ENCODE measurements at places on chromosomes 2 and 18.

- peak; percentile 41 for DNase-seq
Measured at GRCh38 chr2:144516981-144517865, 2.7 kb downstream of the ZEB2 start.

DNA sequence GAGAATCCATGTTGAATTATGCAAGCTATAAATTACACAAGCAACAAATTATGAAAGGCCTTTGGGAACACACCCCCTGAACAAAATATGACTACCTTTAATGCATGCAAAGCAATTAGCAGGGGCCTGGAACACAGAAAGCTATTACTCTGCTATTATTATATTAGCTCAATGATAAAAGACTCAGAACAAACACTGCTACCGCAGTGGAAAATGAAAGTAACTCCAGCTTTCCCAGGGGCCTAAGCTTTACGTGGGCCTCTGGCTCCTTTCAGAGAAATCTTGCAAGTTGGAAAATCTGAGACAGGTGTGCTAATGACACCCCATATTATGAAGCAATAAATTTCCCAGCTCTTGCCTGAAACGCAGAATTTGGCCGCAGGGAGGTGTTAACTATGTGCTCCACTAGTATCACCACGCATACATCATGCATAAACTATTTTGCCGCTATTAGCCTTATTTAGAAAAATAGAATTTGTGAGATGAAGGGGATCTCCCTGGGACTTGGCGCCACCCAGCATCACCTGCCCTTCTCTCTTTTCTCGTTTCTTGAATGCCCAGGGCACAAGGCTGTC is 321.6 kb upstream of the LYPD1 start:
- no peak for DNase-seq

DNA sequence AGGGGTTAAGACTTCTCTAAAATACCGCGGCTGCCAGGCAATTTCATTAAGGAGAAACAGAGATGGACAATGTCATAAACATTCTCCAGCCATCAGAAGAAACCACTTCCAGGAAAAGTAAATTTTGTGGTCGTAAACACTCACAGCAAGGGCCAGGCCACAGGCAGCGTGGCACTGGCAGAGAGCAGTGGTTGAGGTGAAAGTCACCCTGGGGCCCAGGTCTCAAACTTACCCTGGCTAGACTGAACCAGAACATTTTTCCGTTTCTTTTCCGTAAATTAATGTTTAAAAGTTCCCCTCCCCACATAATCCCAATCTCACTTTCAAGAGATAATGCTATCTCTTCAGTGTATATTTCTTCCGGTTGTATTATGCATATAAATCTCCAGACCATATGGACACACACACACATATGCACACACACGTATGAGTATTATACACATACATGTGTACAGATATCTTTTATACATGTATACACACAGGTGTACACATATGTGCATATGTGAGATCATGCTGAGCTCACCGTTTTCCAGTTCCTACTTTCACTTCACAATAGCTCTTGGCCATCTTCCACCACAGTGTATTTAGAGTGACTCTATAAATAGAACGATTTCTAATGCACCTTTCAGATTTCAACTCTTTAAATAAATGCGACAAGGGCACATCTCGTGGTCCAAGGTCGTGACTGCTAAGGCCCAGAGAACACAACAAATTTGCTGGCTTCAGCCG is 90.1 kb downstream of the MALT1 start:
- no peak for DNase-seq

GRCh38 chr18:57644540-57644939 is 22.9 kb upstream of the NARS1 start:
- no peak for DNase-seq

GRCh38 chr2:69600425-69600824 is 43.1 kb downstream of the AAK1 start:
- DNase-seq, result no peak

DNA sequence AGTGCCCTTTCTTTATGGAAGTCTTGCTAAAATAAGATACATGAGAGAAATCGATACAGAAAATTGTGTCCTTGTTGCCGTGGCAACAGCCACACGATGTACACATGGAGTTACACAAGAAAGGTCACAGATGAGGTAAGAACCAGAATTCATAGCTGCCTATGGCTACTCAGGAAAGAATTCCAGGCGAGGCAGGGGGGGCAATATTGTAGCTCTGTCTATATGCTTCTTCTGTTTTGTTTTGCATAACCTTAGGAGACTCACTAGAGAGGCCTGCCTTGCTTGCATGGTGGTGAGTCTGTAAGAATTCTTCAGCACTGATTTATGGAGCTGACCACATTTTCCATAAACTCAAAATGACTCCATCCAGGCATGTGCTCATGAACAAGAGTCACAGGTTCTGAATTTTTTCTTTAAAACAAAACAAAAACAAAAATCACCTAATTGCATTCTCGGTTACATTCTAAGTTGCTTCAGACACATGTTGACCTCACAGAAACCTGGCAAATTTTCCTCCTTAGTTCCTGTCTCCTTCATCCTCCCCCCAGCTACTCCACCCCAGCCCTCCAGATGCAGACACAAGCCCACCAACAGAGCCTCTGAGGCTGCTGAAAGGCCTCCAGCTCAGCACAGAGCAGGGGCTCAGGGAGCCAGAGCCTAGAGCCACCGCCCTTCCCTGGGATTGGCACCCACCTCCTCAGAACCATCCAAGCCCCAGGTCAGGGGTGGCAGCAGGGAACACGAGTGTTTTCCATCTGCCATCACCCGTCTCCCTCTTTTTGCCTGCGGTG is 183.5 kb downstream of the ANTXR1 start:
- no peak for DNase-seq

GRCh38 chr2:22375096-22375495 is 1009.9 kb upstream of the KLHL29 start:
- peak; percentile 37 for DNase-seq

DNA sequence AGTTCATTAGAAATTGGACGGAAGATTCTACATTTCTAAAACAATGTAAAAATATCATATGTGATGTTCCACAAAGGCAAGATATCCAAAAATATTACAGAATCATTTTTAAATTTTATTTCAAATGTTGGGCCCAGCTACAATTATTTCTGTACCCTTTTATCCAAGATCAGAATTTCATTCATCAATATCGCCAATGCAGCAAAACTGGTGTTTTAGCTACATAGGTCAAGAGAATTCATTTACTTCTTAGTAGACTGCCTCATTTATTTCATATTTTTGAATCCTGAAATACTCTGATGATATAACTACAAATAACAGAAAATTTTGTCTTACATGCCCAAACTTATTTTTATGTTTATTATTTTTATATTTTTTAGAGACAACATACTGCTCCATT is 143.1 kb downstream of the CMPK2 start:
- no peak for DNase-seq

GRCh38 chr2:32464431-32464830 is 107.6 kb downstream of the BIRC6 start:
- no peak for DNase-seq

DNA sequence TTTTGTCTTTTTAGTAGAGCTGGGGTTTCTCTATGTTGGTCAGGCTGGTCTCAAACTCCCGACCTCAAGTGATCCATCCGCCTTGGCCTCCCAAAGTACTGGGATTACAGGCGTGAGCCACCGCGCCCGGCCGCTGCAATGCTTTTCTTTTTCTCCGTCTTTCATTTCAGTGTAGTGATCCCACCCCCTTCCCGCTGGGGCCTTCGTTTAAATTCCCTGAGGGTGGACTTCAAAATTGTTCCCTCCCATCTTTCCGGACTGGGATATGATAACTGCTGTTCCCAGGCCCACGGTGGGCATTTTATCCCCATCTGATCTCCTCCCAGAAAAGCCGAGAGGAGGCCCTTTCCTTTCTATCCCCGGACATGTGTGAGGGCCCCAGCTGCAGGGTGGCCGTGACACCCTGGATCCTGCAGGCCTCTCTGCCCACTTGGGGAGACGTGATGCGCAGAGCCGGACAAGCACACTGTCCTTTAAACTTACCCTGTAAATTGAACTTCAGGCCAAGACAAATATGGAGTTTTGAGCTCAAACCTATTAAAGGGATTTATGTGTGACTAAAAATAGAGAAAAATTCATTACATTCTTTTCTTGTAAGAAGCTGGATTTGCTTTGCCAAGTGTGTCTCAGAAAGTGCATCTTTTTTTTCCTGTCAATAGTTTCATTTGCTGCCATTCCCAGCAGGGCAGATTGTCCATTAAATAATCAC is 54.5 kb upstream of the AFF3 start:
- no peak for DNase-seq

- DNase-seq, result peak; percentile 38
Measured at GRCh38 chr2:7427293-7428060, 510.3 kb downstream of the RNF144A start.

DNA sequence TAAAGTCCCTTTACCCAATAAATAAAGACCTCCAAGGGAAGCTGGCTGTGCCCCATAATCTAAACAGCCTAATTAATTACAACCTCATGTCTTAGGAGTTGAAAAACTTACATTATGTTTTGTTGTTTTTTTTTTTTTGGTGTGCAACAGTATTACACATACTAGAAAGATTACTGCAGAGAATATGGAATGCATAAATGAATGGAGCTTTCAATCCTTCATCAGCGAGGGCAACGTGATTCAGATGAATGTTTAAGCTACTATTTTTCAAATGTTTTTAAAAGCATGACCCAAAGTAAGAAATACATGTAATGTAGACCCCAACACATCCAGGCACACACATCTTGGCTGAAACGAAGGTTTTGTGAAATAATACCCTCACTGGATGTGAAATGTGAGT is 167.1 kb upstream of the FN1 start:
- no peak for DNase-seq

GRCh38 chr2:44275927-44276303 is 635 bp downstream of the SLC3A1 start:
- DNase-seq, result no peak

DNA sequence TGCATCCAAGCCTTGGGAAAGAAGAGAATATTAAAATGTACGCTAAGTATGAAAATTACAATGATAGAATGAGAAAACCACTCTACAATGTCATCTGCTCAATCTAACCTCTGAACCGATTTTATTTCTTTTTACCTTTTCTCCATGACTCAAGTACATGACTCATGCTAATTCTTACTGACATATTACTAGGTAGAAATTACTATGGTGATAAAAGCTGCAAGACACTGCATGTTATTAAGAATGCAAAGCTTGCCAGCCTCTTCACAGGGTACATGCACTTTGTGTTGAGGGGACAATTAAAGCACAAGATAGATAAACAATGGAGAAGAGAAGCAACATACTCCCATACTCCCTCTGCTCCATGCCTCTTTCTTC is 20.7 kb downstream of the SFT2D3 start:
- no peak for DNase-seq

DNA sequence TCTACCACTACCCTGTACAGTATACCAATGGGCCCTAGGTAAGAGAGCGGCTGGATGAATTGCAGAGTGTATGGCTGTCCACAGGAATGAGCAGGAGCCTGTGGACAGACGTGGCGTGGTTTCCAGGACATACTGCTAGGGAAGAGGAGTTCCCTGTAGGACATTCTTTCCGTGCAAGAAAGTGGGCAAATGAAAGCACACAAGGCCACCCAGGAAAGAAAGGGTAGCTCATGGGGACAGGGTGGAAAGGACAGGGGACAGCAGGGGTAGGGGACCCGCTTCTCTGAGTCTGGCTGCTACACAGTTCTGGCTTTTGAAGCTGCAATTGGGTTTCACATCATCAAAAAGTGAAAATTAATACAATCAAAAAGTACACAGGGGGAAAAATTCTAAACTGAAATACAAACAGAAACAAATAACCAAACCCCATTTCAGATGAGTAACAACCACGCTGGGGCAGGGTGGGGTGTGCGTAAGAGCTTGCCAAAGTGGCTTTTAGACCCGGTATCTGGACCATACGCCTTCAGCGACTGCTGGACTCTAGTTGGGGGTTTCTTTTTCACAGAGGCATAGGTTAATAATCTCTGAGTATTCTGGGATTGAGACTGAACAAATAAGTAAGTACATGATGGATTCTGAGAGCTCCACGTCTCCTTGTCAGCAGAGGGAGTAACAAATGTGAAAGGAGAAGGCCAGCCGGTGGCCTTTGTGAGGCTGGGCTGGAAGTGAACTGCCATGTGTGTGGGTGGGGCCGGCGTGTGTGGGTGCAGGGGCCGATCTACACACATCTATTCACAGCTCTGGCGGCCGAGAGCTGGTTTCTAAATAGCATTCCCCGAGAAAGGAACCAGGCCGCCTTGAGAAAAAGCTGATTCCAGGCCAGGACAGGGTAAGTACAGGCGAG is 84.0 kb downstream of the HDAC4 start:
- no peak for DNase-seq

DNA sequence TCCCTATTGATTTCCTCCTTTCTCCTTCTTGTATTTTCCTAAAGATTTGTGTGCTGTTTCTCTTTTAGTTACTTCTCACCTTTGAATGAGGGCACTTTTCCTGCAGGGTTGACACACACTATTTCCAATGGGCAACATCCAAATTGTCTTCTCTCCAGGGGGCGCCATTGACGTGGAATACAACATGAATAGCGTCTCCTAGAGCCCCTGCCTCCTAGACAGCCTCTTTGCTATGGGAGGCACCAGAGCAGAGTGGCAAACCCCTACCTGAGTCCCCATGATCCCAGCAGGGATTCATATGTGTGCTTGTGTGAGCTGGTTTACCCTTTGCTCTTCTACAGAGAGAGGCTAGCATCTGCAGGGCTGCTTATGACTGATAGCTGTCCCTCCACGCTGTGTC is 61.3 kb upstream of the ITSN2 start:
- DNase-seq, result peak; percentile 90
